ENCODE measurements at places on chromosomes 11 and 22.

DNA sequence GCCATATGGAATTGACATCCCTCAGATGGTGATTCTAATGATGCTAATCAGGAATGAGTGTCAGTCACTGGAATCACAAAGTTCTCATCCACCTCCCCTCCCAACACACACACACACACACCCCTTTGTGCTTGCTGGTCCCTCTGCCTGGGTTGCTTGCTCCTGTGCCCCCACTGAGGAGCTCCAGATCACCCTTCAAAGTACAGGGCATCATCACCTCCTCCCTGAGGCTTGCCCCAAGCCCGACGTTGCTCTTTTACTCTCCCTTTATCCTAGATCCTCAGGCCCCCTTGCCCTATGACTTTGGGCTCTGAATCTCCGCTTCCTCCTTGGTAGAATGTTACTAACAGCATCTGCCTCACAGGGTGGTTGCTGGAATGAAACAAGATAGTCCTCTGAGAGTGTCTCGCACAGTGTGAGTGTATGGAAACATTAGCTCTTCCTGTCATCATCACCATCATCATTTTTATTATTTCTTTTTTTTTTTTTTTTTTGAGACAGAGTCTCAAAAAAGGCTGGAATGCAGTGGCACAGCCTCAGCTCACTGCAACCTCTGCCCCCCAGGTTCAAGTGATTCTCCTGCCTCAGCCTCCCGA is 3.4 kb downstream of the TOM1 start:
- no peak for DNase-seq

GRCh38 chr22:29346659-29347058 is 31.2 kb upstream of the RASL10A start:
- no peak for DNase-seq

GRCh38 chr11:78256962-78257361 is 68.2 kb downstream of the USP35 start:
- DNase-seq: peak; percentile 62

GRCh38 chr22:25775531-25775930 is 33.5 kb downstream of the MYO18B start:
- no peak for DNase-seq

DNA sequence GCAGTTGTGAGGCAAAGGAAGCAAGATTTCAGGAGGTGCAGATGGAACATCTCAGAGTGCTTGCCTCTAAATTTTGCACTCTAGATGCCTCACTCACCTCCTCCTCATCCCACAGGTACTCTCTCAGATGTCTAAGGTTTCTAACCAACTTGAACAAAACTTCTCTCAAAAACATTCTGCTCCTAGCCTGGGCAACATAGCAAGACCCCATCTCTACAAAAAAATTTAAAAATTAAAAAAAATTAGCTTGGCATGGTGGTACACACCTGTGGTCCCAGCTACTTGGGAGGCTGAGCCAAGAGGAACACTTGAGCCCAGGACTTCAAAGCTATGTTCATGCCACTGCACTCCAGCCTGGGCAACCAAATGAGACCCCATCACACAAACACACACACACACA is 4.2 kb downstream of the ZNF280A start:
- no peak for DNase-seq

GRCh38 chr11:112249871-112250610 is 10.6 kb downstream of the PLET1 start:
- DNase-seq: no peak

DNA sequence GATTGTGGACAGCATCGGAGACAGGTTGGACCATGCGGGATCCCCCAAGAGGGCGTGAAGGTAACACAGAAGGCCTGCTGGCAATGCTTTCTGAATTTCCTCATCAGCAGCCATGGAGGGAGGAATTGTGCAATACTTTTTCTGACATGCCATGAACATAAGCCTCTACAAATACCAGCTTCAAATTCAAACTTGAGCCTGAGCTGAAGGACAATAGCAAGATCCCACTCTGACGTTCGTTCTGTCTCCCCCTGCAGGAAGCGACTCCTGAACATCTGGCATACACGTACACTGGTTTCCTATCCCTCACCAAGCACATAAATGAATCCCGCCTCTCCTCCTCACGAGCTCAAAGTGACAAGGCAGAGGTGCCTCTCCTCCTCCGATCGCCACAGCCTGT is 312.2 kb downstream of the BRD1 start:
- no peak for DNase-seq

GRCh38 chr11:92347454-92347853 is 122.8 kb downstream of the FAT3 start:
- DNase-seq: no peak

- peak; percentile 75 for DNase-seq
Measured at GRCh38 chr11:69010964-69011623, 2.0 kb downstream of the MRGPRF start.

- DNase-seq: no peak
Measured at GRCh38 chr11:73401924-73402833, 26.0 kb downstream of the RELT start.

- peak; percentile 86 for DNase-seq
Measured at GRCh38 chr22:35477911-35478582, 62.6 kb upstream of the RASD2 start.

DNA sequence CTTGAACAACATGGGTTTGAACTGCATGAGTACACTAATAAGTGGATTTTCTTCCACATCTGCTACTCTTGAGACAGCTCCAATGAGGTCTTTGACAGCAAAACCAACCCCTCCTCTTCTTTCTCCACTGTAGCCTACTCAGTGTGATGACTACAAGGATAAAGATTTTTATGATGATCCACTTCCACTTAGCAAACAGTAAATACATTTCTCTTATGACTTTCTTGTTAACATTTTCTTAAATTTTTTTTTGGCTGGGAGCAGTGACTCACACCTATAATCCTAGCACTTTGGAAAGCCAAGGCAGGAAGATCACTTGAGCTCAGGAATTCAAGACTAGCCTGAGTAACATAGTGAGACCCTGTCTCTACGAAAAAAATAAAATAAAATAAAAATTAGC is 9.9 kb upstream of the EIF4G2 start:
- peak; percentile 85 for DNase-seq

DNA sequence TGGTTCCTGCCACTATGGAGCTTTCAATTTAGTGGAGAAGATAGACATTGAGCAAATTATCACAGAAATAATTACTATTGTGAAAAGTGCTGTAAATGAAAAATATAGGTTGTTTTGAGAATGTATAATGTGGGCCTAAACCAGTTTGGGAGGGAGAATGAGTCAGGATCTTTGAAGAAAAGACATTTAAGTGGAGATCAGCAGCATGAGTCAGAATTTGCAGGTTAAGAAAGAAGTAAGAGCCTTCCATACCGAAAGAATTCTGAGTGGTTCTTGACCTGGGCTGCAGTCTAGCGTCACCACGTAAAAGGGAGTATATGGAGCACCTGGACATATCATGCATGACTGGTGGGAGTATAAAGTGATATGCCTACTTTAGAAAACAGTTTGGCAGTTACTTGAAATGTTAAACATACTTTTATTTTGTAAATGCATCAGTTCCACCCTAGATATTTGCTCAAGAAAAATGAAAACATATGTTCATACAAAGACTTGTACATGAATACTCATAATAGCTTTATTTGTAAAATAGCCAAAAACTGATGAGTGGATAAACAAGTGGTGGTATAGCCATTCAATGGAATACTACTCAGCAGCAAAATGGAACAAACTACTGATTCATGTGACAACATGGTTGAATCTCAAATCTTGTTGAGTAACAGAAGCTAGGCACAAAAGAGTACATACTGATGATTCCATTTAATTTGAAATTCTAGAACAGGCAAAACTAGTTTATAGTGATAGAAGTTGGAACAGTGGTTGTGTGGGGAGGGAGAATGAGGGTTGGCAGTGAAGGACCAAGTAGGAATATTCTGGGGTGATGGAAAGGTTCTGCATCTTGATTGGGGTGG is 99.2 kb downstream of the STIM1 start:
- DNase-seq: peak; percentile 2

GRCh38 chr22:30455075-30455840 is 16.6 kb downstream of the SEC14L3 start:
- no peak for DNase-seq

DNA sequence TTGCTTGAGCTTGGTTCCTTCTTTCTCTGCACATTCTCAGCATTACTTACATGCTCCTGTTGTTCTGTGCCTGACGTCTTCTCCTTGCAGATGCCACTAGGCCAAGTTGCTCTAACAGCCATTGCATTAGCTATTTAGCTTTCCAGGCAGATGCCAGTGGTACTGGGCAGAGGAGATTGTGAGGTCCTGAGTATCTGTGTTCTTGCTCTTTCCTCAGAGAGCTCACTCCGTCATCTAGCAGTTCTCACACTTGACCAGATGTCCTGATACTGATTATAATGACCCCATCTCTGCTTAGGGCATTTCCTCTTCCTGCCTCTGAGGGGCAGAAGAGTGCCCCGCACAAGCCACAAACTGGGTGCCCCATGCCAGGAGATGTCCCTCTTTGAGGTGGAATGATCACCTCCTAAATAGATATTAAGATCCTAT is 30.7 kb downstream of the ARHGAP1 start:
- DNase-seq: no peak

DNA sequence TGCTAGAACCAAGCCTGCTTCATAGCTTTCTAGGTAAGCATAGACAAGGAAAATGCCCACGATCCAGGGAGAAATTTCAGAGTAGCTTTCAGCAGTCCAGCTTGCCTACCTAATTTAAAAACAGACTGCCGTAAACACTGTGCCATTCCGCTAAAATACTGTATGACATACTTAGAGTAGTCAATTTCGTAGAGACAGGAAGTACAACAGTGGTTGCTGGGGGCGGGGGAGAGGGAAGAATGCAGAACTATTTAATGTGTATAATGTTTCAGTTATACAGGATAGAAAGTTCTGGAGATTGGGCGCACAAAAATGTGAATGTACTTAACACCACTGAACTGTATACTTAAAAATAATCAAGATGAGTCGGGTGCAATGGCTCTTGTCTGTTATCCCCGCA is 56.7 kb downstream of the C11orf58 start:
- DNase-seq: no peak

DNA sequence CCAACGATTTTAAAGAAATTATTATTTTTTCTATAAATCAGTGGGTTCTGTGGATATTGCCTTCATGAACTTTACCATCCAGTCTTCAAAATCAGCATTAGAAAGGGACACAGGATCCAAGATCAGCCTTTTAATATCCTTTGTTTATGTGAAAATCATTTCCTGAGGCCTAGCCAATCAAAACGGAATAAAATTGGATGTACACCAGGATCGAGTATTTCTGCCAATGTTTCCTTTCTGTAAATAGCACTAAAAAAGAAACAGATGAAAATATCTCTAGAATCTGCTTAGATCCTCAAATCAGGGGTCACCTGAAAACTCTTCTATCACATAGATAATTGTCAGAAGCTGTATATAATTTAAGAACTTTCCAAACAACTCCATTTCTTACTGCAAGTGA is 1598.5 kb downstream of the LRRC4C start:
- DNase-seq: no peak

DNA sequence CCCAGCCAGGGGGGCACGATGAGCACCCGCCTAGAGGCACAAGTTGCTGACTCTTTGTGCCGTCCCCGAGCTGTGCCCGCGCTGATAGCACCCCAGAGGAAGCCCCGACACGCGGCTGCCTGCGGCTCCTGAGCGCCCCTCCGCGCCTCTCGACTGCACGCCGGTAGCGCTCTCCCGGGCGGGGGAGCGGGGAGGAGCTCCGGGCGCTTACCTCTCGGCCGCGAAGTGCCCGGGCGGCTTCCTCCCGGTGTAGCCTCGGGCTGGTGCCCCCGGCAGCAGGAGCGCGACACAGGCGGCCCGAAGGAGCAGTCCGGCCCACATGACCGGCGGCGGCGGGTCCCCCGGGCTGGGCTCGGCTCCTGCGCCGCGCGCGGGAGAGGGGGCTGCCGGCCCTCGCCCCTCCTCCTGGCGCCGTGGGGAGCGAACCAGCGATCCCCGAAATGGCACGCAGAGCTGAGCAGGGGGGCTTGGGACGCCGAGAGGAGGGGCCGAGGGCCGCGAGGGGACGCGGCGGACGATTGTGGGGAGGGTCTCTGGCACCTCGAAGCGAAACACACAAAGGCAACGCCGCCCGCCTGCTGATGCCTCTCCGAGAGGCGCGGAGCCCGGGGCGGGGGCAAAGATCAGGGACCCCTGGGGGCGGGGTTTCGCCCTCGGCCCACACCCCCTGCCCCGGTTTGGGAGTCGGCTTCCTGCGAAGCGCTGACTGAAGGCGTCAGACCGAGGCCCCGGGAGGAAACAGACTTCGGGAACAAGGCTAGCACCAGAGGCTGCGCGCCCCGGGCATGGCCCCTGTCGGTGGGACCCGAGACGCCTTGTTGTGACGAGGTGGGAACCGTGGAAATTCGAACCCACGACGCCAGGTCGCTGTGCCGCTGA is at the start of gene VWCE:
VWCE (minus strand) TSS at position 600 of the 879 bp plus-strand sequence; CDS start at position 321, 279 bp downstream.
- peak; percentile 25 for DNase-seq

DNA sequence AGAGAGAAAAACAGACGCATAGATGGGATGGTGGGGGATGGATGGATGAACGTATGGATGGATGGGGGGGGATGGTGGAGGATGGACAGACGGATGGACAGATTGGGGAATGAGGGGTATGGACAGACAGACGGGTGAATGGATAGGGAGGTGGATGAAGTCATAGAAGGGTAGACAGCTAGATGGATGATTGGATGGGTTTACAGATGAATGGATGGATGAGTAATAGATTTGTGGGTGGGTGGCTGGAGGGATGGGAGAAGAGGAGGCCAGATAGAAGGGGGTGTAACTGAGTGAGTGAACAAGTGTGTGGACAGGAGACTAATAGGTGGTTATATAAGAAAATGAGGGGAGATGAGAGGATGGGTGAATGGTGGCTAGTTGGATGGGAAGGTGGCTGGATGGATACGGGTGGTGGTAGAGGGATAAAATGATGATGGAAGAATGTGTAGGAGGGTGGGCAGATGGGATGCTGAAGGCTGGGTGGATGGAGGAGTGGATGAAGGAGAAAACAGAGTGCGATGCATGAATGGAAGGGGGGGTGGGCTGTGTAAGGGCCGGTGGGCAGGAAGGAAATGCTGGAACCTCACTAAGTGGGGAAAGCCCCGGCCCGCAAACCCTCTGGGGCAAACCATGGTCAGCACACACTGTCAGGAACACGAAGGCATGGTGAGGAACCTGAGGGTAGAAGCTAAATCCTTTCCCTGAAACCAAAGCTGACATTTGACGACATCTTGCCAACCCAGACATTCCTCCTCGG is 21.6 kb downstream of the ARVCF start:
- no peak for DNase-seq

- no peak for DNase-seq
Measured at GRCh38 chr11:62908468-62909072, 12.6 kb downstream of the CHRM1 start.

GRCh38 chr11:77589181-77589520 is 602 bp upstream of the AQP11 start:
- DNase-seq: no peak

GRCh38 chr11:96340555-96340885 is 2.5 kb downstream of the MAML2 start:
- DNase-seq: no peak

- no peak for DNase-seq
Measured at GRCh38 chr11:122453586-122453985, 201.9 kb upstream of the UBASH3B start.

DNA sequence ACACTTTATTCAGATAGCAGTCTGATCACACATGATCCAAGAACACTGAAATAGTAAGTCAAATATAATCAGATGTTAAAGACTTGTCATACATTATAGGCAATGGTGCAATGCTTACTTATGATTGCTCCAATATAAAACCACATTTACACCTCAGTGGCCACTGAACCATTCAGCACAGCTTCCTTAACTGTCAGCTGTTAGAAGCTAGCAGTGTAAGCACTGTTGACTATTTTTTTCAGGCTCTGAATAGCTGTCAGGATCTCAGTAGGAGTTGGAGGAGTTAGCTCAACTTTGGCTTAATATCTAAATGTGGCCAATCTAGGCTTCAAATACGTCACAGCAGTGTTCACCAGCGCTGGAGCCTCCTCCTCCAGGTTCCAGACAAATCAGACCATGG is 36.6 kb downstream of the METTL15 start:
- no peak for DNase-seq

- no peak for DNase-seq
Measured at GRCh38 chr11:75852406-75853017, 37.5 kb downstream of the UVRAG start.
